Liver (tissue), 10 donors: ENCODE measurements at places on chromosomes 5 and 9.

DNA sequence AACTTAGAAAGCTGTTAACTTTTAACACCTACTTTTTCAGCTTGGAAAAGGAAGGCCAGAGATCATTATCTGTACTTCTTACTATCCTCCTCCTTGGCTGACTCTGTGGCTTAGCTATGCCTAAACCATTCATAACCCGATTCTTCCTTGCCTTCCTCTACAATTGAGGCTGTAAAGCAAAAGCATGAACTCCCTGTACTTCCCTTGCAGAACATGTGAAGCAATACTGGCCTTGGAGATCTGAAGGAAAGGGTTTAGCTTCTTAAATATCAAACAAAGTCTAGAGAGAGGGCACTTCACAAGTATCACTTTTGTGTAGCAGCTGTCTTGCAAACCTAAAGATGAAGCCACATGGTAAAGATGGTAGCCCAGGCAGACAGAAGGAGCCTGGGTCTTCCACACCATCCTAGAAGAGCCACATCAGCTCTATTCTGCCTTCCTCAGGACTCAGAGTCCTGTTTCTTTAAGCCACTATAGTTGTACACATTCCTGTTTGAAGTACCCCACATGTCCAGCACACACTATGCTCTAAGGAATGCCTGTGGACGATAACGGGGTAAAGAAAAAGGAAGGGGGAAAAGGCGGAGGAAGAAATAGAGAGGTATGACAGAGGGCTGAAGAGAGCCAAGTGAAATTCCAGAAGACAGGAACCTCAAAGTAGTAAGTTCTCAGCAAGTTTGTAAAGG, 169.2 kb downstream of the SLIT3 start:
- DNase-seq, result no peak

GRCh38 chr9:114004221-114004716, 73.8 kb downstream of the AMBP start:
- peak; percentile 34 for DNase-seq

DNA sequence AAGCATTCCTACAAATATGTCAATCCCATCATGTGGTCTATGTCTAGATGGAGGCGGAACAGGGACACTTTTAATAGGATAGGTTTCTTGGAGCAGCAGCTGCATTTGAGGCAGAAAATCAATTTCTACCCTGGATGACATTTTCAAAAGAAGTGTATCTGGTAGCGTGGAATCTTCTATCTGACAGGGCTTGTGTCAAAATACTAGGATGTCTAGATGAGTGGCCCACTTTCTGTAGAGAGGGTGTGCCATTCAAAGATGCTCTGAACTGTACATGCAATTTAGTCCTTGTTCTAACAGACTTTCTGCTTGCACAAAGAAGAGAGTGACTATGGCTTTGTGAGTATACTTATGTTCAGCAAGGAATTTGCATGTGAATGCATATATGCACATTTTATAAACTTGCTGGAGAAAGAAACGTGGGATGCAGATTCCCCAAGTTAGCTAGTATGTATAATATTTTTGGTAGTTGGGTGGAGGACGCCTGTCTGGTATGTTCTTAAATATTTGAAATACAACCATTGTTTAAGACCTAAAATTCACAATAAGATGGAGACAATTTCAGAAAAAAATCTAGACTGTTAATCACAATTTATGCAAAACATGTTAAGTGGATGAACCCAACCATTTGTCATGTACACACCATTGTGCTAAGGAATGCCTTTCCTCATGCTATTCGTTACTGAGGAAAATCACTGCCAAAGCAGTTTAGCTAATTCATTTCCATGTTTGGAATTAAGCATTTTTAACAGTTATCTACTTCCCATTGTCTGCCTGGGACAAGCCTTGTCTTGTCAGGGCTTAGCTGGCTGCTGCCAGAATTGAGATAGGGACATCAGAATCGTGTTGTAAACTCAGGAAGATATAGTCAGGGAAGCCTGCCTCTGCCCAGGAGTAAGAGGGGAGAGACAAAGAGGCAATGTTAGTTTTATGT, 129.1 kb upstream of the MEF2C start:
- no peak for DNase-seq

GRCh38 chr9:26551451-26551850, 341.2 kb downstream of the CAAP1 start:
- DNase-seq, result no peak

DNA sequence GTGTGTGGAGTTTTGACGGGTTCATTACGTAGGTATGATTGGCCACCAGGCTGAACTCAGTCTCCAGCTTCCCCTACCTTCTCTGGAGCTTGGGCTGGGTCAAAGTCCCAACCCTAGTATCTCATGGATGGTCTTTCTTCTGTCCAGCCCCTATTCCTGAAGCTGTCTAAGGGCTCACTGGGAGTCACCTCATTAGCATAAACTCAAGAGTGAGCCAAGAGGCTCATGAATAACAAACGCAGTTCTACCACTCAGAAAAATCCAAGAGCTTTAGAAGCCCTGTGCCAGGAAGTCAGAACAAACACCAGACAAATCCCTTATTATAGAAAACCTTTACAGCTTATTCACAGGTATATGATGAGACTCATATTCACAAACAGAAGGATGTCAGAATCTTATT, 180.3 kb upstream of the NFIL3 start:
- DNase-seq, result no peak

- DNase-seq, result no peak
Measured at GRCh38 chr9:113386571-113387393, 10.0 kb upstream of the HDHD3 start.

GRCh38 chr9:131833083-131833482, 93.2 kb upstream of the RAPGEF1 start:
- DNase-seq, result no peak

GRCh38 chr5:105207066-105207465, 1644.5 kb upstream of the NUDT12 start:
- DNase-seq, result no peak

DNA sequence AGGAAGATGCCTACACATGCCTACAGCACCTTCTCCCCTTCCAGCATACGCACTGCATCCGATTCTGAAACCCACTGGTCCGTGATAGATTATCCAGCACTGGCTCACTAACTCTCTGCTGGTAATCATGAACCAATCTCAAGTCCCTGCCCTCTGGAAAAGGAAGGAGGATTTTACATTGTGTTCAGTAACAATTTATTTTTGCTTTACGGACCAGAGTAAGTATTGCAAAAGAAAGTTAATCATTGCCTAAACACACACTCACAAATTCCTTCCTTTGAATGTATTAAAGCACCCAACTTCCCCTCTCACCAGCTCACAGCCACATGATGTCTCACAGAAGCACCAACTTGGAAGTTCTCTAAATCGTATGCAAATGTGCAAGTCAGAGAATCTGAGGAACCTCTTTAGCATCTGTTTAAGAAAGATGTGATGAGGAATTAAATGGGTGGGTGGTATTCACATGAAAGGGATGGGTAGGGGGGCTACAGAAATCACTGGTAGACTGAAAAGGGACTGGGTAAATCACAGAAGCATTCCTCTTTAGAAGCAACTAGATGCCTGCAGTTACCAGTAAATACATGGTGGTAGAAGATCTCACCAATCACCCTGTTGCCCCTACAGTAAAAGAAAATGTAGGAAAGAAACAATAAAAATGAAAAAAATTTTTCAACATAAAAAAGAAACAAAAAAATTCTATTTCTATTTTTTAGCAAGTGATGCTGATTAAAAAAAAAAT, 8.4 kb downstream of the GNAQ start:
- DNase-seq, result no peak

DNA sequence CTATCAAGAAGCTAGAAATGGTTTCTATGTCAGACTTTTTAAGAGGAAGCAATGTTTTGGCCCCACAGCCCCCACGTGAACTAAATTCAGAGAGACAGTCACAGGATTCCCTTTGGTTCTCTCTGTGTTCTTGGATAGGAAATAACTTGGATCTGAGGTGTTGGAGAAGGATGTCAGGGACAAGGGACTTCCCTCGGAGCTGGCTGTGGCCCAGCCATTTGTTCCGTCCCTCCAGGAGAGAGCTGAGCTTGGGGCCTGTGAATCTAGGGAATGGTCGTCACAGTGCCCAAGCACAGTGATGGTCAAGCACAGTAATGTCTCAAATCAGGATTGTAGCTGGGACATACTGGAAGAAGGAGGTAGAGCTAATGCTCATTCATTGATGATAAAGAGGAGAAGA, 2.0 kb downstream of the C7 start:
- no peak for DNase-seq

GRCh38 chr9:133044661-133045060, 13.9 kb downstream of the GTF3C5 start:
- no peak for DNase-seq

GRCh38 chr5:160976181-160976580, 124.2 kb upstream of the ATP10B start:
- no peak for DNase-seq

DNA sequence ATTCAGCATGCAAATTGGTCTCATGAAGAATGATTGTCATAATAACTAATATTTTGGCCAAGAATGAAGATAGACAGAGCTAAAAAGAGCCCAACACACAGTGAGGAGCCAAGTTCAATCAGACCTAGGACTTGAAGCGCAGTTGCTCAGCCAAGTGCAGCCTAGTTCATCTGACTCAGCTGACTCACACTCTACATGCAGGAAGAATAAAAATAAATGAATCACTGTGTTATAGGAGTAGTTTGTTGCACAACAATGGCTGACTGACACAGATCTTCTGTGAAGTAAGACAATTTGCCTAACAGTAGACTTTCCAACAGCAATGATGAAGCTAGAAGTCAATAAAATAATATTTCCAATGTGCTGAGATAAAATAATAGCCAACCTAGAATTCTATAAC, 261.5 kb downstream of the CEMIP2 start:
- no peak for DNase-seq

- DNase-seq, result no peak
Measured at GRCh38 chr9:136771907-136772415, 7.6 kb upstream of the LCN15 start.

- DNase-seq, result no peak
Measured at GRCh38 chr5:117262572-117263131, 688.0 kb upstream of the SEMA6A start.

DNA sequence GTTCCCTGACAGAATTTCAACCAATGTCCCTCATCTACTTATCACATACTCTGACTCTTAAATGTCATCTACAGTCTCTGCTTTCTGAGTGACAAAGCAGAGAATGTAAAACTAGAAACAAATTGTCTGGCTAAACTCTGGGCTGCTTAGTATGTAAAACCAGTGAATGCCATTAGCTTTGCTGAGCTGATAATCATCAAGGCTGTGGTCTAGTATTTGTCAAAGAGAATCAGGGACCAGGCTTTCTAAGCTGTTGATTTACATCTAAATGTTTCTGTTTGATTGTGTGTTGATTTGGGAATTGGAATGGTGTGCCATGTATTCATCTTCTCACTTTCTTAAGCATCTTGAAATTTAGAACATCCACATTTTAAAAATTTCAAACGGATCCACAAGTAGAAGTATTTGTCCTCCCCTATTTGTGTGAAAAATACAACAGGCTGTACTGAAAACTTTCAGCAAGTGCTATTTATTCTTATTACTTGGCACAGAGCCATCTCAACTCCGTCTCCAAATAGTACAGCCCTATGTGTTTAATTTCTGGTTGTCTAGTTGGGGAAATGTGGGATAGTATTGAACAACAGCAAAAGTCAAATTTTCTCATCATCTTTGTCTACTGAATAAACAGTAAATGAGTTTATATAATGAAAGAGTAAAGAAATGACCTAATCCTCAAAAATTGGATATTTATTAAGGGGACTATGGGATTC, 251.5 kb downstream of the KCTD16 start:
- DNase-seq, result no peak

DNA sequence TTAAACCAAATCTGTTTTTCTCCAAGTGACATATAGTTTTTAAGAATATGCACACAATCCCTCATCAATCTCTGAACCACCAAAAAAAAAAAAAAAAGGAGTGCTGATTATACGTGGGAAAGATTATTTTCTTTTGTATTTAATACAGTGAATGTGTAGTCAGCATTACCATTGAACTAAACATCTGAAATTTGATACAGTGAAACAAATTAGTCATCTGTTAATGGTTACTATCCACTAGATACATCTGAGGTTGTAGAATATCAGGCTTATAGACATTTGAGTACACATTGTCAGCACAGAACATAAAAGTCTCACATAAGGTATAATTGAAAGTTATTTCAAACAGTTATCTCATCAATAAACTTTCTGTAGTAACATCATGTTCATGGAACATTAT, 87.0 kb downstream of the SLF1 start:
- DNase-seq, result no peak

DNA sequence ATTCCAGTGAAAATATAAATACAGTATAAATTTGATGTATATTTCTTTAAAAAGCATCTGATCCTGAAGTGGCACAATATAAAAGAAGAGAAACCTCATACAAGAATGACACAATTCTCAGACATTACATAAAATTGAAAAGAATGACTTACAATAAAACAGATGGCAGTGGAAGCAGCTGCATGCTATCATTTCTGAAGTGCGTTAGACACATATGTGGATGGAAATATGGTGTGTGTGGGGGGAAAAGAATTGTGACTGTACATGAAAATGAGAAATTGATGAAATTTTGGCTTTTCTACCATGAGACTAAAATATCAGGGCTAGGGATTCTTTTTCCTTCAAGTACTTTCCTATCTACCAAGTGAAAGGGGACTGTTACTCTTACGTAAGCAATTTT, 45.9 kb upstream of the CDH18 start:
- DNase-seq, result no peak

DNA sequence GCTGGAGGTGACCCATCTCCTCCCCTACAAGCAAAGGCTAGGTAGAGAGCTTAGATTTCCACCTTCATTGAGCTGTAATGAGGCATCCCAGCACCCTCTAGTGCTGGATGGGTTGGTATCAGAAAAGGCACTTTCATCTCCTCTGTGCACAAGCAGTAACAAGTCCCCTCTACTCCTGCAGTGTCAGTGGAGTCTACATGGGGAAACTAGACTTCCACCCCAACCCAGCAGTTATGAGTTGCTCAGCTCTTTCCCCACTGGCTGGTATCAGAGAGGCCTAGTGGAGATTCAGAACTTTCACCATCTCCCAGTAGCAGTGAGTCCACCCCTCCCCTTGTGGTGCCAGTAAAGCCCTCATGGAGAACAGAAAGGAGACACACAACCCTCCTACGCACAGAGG, 17.9 kb downstream of the FCN1 start:
- DNase-seq, result no peak

DNA sequence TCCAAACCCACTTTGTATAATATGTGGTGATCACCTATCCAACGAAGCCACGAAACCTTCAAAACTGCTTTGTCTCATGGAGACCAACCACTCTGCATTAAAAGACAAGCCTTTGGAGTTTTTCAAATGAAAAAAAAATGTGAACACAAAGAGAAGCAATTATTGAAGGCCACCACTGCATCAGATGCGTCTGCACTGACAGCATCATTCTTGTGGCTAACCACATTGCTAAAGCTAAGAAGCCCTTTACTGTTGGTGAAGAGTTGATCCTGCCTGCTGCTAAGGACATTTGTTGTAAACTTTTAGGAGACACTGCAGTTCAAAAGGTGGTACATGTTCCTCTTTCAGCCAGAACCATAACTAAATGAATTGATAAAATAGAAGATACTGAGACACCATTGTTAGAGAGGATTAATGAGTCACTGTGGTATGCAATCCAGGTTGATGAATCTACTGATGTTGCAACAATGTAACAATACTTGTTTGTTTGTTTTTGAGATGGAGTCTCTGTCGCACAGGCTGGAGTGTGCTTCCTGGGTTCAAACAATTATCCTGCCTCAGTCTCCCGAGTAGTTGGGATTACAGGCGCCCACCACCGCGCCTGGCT, 45.4 kb downstream of the TAF11L14 start:
- DNase-seq, result no peak
